ENCODE measurements at places on chromosomes 12 and 14. TPM values are rescaled to one million over a fixed set of nuclear protein-coding genes. Genes with fewer than 3 reads are reported as not detected.

The THTPA gene
- 5.8 TPM for total RNA-seq

The MYF6 gene
- total RNA-seq = not detected

The SDR9C7 gene
- total RNA-seq = not detected

The SLCO1B1 gene
- total RNA-seq = 0.32 TPM

The MYO1H gene
- total RNA-seq = not detected

The RTRAF gene
- 190 TPM for total RNA-seq

The PAWR gene
- total RNA-seq = 106 TPM

The MANSC1 gene
- total RNA-seq = 0.20 TPM

The DACT1 gene
- total RNA-seq = 1.6 TPM

The CMTM5 gene
- total RNA-seq = not detected

- H3K4me1 ChIP-seq = no peaks in the 10 kb centered on the region
- H3K4me3 ChIP-seq = no peak overlapping the region
- no peak overlapping the region for H3K27ac ChIP-seq
- DNase-seq = no peak
- no peaks in the 10 kb centered on the region for H3K36me3 ChIP-seq
- H3K27me3 ChIP-seq = no peaks in the 10 kb centered on the region
Measured at GRCh38 chr14:78383060-78383459, 212.9 kb downstream of the NRXN3 start.

- no peak for DNase-seq
- H3K27me3 ChIP-seq = peaks cover 91% of the 10 kb centered on the region
- no peaks in the 10 kb centered on the region for H3K4me1 ChIP-seq
- H3K36me3 ChIP-seq = no peaks in the 10 kb centered on the region
Measured at GRCh38 chr12:2495417-2496112, 299.2 kb upstream of the FKBP4 start.

DNA sequence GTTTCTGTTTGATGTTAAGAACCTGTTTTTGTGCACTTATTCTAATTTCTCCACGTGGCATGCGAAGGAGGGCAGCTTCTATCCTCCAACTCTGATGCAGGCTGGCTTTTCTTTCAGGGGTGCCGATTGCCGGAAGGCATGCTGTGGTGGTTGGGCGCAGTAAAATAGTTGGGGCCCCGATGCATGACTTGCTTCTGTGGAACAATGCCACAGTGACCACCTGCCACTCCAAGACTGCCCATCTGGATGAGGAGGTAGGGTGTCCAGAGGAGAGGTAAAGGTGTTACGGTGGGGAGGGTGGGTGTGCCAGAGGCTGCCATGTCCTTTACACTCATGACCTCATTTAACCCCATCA is 29.6 kb downstream of the MTHFD1 start:
- H3K4me3 ChIP-seq = no peak overlapping the region
- H3K4me1 ChIP-seq = peaks cover 13% of the 10 kb centered on the region
- no peak overlapping the region for H3K27ac ChIP-seq

DNA sequence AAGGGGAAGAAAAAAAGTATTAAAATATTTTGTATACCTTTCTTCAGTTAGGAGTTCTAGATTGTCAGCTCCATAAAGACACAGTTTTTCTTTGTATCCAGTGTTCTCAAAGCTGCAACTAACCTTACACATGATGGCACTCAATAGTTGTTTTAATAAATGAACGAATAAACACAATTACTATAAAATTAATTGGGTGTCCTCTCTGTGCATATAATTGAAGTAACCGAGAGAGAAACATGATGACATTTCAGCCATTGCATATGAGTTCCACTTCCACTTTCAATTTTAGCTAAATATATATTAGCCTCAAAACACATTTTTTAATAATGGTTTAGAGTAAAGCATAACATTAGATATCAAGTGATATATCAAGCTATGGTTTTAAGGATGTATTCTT is 671.2 kb downstream of the LRFN5 start:
- H3K36me3 ChIP-seq = no peaks in the 10 kb centered on the region
- no peak overlapping the region for H3K4me3 ChIP-seq
- H3K4me1 ChIP-seq = no peaks in the 10 kb centered on the region
- no peak overlapping the region for H3K27ac ChIP-seq
- no peaks in the 10 kb centered on the region for H3K27me3 ChIP-seq
- DNase-seq = no peak

- H3K4me3 ChIP-seq = no peak overlapping the region
- DNase-seq = no peak
- H3K27me3 ChIP-seq = no peaks in the 10 kb centered on the region
- H3K4me1 ChIP-seq = peaks cover 29% of the 10 kb centered on the region
Measured at GRCh38 chr14:103129301-103130016, 6.2 kb downstream of the TNFAIP2 start.

- DNase-seq = no peak
- H3K4me3 ChIP-seq = no peak overlapping the region
- H3K27ac ChIP-seq = no peak overlapping the region
- H3K4me1 ChIP-seq = no peaks in the 10 kb centered on the region
- H3K27me3 ChIP-seq = no peaks in the 10 kb centered on the region
- H3K36me3 ChIP-seq = no peaks in the 10 kb centered on the region
Measured at GRCh38 chr12:19410211-19410610, 29.1 kb upstream of the AEBP2 start.

DNA sequence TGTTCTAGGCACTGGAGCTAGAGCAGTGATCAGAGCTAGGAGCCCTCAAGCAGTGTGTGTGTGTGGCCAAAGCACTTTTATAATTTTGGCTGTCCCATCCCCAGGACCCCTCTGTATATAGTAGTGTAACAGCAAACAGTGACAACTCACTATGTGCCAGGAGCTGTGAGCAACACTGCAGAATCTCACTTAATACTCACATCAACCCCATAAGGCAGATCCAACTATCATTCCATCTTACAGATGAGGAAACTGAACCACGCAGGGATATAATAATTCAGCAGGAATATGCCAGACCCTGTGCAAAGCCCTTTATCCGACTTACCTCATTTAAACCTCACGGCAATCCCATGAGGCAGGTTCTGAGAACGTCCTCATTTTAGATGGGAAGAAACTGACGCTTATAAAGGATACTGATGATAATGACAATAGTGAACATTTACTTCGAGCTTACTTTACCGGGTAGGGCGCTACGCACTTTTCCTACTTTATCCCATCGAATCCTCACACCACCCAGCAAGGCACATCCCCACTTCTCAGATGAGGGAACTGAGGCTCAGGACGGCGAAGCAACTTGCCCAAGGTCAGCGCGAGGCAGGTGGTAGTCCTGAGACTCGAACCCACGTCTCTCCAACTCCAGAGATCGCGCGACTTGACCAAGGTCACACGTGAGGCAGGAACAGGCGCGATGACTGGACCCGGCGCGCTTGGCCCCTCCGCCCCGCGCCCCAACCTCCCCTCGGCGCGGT is 687 bp downstream of the RAB35 start:
- H3K27ac ChIP-seq = peak overlapping the region; percentile 70
- peaks cover 27% of the 10 kb centered on the region for H3K4me1 ChIP-seq
- peaks cover 4% of the 10 kb centered on the region for H3K36me3 ChIP-seq
- peak overlapping the region; percentile 65 for H3K4me3 ChIP-seq
- H3K27me3 ChIP-seq = no peaks in the 10 kb centered on the region

GRCh38 chr12:50536831-50537537 is 32.2 kb downstream of the DIP2B start:
- H3K4me3 ChIP-seq = peak overlapping the region; percentile 41
- H3K36me3 ChIP-seq = no peaks in the 10 kb centered on the region
- H3K27ac ChIP-seq = no peak overlapping the region
- no peaks in the 10 kb centered on the region for H3K27me3 ChIP-seq

DNA sequence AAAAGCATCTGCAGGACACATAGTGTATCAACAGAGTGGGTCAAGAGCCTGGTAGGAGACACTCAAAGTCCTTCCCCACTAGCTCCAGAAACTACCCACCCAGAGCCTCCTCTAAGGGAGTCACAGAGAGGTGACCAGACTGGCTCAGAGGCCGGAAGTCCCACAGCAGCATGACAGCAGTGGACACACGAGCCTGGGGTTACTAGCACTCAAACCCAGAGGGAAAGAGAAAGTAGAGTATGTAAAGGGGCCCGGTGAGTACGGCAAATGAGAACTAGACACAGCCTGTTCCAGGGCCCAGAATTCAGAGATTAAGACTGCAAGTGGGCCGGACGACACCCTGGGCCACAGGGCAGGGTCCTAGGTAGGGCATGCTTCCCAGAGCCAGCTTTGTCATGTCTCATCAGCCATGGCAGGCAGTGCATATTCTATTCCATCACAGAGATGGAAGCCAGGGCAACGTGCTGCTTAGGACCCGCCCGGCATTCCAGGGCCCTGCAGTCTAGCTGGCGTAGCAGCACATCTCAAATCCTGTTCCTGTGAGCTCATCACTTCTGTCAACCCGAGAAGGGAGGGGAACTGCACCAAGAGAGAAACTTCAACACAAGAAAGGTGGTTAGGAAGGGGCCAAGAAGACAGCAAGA is 4.2 kb downstream of the IFFO1 start:
- no peak overlapping the region for H3K4me3 ChIP-seq
- peaks cover 11% of the 10 kb centered on the region for H3K4me1 ChIP-seq
- H3K27me3 ChIP-seq = no peaks in the 10 kb centered on the region
- H3K36me3 ChIP-seq = peaks cover 2% of the 10 kb centered on the region
- DNase-seq = no peak
- H3K27ac ChIP-seq = no peak overlapping the region

GRCh38 chr12:32265456-32265855 is 133.9 kb upstream of the FGD4 start:
- H3K27ac ChIP-seq = no peak overlapping the region
- no peak for DNase-seq
- H3K4me3 ChIP-seq = no peak overlapping the region
- H3K27me3 ChIP-seq = no peaks in the 10 kb centered on the region

DNA sequence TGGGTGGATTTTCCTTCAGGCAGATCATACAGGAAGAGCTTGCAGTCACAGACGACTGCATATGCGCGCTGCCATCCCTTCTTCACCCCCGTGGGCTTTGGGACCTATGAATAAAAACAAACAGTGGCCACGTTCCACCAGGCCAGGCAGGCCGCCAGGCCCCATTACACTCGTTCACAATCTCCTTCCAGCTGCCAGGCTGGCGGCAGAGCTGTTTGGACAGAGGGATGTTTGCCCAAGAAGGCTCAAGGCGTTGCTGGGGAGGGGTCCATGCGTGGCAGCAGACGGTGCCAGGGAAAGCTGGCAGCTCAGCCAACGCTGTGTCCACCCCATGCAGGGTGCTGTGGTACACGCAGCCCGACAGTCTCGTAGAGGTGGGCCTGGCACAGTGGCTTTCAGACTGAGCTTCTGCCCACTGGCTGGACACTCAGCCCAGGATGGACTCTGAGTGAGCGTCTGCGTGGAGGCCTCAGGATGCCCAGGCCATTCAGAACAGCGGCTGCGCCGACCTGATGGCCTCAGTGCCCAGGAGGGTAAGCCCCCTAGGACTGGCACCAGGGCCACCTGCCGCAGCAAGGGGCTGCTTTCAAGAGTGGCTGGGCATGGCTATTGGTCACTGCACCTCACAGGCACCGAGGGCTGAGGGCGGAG is 27.5 kb downstream of the AMN start:
- peaks cover 4% of the 10 kb centered on the region for H3K4me1 ChIP-seq
- H3K36me3 ChIP-seq = peaks cover 31% of the 10 kb centered on the region
- no peak overlapping the region for H3K4me3 ChIP-seq
- H3K27ac ChIP-seq = no peak overlapping the region
- H3K27me3 ChIP-seq = no peaks in the 10 kb centered on the region

GRCh38 chr14:80059041-80059440 is 152.3 kb downstream of the DIO2 start:
- no peak overlapping the region for H3K4me3 ChIP-seq
- no peak overlapping the region for H3K27ac ChIP-seq
- H3K27me3 ChIP-seq = no peaks in the 10 kb centered on the region
- no peaks in the 10 kb centered on the region for H3K36me3 ChIP-seq
- no peaks in the 10 kb centered on the region for H3K4me1 ChIP-seq
- DNase-seq = no peak

- no peak overlapping the region for H3K27ac ChIP-seq
- H3K4me1 ChIP-seq = no peaks in the 10 kb centered on the region
- H3K27me3 ChIP-seq = no peaks in the 10 kb centered on the region
- DNase-seq = no peak
- no peaks in the 10 kb centered on the region for H3K36me3 ChIP-seq
Measured at GRCh38 chr12:47378907-47379306, 299.1 kb upstream of the AMIGO2 start.

DNA sequence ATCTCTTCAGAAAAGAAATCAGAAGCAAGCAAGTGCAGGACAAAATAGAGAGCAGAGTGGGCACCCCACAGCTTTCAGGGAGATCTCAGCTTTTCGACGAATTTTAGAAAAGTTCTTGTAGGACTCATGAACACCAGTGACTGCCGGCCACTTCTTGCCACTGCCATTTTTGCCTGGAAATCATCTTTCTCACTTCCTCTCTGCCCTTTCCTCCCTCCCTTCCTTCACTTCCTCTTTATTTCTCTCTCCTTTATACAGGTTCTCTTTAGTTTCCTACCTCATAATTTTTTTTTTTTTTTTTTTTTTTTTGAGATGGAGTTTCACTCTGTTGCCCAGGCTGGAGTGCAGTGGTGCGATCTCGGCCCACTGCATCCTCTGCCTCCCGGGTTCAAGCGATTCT is 185.6 kb downstream of the APAF1 start:
- no peak overlapping the region for H3K4me3 ChIP-seq
- no peaks in the 10 kb centered on the region for H3K4me1 ChIP-seq
- no peak for DNase-seq
- H3K27me3 ChIP-seq = peaks cover 74% of the 10 kb centered on the region
- no peaks in the 10 kb centered on the region for H3K36me3 ChIP-seq

DNA sequence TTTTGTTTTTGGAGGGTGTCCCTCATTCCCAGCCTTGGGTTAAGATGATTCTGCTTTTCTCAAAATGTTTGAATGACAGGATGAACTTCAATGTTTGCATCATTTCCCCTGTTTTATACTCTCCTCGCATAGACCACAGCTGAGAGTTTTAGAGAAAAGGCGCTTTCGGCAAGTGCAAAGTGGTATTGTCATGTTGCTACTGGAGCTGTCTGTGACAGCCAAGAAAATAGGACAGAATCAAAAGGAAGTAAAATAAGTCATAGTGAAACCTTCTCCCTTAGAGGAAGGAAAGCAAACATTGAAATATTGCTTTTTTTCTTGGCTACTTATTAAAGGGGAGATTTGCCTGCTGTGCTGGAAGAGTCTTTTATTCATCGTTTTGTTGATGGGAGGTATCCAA is 33.5 kb upstream of the ARHGAP5 start:
- no peaks in the 10 kb centered on the region for H3K4me1 ChIP-seq
- H3K36me3 ChIP-seq = no peaks in the 10 kb centered on the region
- DNase-seq = no peak
- no peak overlapping the region for H3K27ac ChIP-seq
- no peaks in the 10 kb centered on the region for H3K27me3 ChIP-seq
- no peak overlapping the region for H3K4me3 ChIP-seq

DNA sequence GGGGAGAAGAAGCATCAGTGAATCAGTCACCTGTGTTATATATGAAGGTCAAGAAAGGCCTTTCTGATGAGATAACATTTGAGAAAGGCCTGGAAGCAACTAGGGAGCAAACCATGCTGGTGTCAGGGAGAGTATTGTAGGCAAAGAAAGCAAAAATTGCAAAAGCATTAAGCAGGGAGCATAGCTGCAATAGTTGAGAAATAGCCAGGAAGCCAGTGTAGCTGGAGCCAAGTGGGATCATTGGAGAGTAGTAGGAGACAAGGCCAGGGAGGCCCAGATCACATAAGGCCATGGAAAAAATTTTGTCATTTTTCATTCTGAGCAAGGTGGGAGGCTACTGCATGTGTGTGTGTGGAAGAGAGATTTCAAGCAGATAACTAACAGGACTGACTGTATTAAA is 18.8 kb upstream of the MAGOHB start:
- no peak overlapping the region for H3K27ac ChIP-seq
- no peaks in the 10 kb centered on the region for H3K36me3 ChIP-seq
- H3K4me3 ChIP-seq = no peak overlapping the region
- no peaks in the 10 kb centered on the region for H3K27me3 ChIP-seq
- no peaks in the 10 kb centered on the region for H3K4me1 ChIP-seq
